ENCODE measurements at places on chromosomes 3 and 15.

- DNase-seq, result no peak
Measured at GRCh38 chr3:51336261-51336660, 48.8 kb upstream of the MANF start.

DNA sequence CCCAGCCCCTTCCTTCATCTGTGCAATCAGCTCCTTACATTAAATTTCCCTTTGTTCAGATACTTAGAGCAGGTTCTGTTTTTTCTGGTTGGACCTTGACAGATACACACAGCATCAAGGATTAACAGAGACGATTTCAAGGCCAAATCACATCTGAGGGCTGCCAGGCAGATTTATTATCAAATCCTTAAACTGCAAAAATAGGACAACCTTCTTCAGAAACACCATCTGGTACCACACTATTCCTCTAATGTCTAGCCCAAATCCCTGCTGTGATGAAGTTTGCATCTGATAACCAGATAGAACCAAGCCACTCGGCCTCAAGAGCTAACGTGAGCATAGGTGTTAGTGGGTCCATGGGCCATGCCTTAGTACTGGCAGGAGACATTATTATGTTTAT is 250.7 kb upstream of the PROK2 start:
- DNase-seq, result no peak

- no peak for DNase-seq
Measured at GRCh38 chr3:123053107-123053506, 13.7 kb upstream of the PDIA5 start.

DNA sequence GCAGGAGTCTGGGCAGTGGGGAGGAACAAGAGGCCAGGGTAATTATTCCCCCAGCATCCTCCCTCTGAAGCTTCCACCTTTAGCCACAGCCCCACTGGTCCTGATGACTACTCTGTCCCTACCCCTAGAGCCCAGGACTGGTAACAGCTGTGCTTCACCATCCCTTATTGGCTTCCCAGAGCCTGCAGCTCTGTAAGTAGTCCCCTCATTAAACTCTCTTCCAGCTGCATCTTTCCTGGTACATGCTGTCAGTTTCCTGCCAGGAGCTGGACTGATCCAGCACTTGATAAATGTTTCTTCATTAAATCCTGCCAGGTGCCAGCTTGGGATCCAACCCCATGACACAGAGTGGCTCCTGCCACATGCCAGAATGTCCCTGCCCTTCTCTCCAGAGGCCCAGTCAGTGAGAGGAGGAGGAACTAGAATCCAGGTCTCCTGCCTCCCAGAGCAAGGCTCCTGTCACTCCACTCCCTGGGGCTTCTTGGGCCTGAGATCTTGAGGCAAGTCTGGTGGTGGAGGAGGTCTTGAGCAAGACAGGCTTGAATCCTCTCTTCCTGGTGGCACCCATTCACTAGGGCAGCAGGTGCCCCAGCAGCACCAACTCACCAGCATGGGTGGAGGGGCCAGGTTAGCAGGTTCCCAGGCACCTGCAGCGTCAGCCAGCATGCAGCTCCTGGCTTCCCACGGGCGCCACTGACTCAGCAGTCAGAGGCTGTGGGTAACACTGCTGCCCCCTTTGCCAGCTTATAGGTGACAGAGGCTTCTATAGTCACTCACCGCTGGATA is 27.6 kb downstream of the FBXW12 start:
- no peak for DNase-seq

DNA sequence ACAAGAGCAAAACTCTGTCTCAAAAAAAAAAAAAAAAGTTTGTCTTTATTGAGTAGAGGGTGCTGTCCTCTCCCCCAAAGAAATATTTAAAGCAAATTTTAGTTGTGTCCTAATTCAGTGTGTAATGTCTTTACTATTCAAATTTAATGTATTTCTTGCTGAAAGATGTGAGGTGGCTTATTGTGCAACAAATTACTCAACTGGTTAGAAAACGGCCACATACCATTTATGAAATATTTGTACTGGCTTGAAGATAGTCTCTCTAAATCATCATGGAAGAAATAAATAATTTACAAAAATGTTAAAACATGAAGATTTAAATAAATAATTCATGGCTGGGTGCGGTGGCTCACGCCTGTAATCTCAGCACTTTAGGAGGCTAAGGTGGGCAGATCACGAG is 63.0 kb downstream of the SLTM start:
- DNase-seq, result no peak

- DNase-seq, result no peak
Measured at GRCh38 chr15:69997161-69997485, 100.6 kb downstream of the TLE3 start.

GRCh38 chr15:70954733-70955132 is 62.1 kb downstream of the LRRC49 start:
- DNase-seq, result no peak

- no peak for DNase-seq
Measured at GRCh38 chr15:93210995-93211394, 122.0 kb upstream of the RGMA start.

GRCh38 chr3:187758318-187758955 is 13.2 kb upstream of the BCL6 start:
- DNase-seq, result no peak

DNA sequence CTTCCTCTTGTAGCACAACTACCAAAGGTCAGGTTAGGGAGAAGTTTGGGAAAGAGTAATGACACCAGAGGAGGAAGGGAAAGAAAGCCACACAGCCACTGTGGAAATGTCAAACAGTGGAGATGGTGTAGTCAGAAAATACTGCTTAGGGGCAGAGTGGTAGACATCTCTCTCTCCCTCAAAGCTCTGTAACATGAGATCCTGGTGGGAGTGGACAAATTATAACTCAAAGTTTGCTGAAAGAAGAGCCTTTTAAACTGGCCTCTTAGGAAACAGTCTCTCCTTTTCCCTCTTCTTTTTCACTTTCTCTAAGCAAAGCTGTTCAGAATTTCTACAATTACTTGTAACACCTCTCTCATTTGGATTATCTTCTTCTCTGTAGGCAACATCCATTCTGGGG is 55.8 kb downstream of the LRRN1 start:
- DNase-seq, result no peak

GRCh38 chr3:105965384-105965783 is 96.6 kb upstream of the CBLB start:
- no peak for DNase-seq

DNA sequence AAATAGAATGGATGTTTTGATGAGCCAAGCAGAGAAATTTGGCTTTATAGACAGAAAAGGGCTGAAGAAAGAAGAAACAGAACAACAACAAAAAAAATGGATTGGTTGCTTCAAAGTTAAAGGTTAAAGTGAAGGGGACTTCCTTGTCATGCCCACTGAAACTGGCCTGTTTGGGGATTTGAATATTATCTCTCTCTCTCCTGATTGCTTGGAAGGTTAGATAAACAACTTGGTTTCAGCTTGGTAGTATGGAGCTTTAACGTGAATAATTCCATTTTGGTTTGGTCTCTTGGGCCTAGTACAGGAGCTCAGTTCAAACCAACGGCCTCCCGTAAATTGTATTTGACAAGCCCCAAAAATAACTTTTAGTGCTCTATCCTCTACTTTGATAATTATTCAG is 70.8 kb upstream of the MBNL1 start:
- DNase-seq, result no peak

DNA sequence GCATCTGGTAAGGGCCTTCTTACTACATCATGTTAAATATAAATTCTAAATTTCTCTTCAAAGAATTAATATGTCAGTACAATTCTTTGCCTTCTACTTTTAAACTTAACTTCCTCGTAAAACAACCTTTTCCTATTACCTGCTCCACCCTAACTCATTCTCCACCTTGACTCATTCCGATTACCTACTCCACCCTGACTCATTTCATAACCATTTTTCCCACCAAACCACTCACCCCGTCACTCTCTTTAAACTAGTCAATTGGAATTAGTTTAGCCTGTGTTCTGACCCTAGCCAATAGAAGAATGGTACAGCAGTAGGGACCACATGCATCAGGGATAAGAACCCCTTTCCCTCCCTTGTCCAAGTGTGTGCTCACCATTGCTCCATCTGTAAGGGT is 65.6 kb downstream of the PLSCR2 start:
- no peak for DNase-seq

GRCh38 chr15:55589287-55589686 is 1.1 kb upstream of the PYGO1 start:
- DNase-seq, result no peak
